Fibroblast of skin of scalp (primary cell): ENCODE measurements at places on chromosomes 6 and 20.
A peak's percentile ranks its signal among the peaks of the same experiment; 100 is the strongest.

- DNase-seq, result no peak
Observed at GRCh38 chr6:46486181-46486580, 5.1 kb downstream of the RCAN2 start.

GRCh38 chr6:38773338-38773737 lies 58.2 kb downstream of the DNAH8 start:
- no peak for DNase-seq

DNA sequence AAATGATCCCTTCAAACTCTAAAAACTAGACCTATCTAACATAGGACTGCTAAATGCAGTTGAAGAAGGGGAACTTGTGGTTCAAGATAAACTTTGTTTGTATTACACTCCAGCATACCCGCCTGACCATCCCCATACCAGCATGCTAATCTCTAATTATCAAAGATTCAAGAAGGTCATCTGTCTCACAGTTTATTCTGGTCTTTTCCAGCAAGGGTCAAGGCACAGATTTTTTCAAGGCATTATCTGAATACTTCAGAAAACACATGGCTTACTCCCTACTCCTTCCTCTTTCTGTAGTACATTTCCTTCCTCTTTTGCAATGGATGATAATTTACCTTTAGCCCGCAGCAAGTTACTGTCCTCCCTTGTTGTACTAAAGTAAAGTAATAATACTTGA lies 174.1 kb downstream of the PKHD1 start:
- no peak for DNase-seq

GRCh38 chr20:14197097-14197496 lies 140.3 kb downstream of the FLRT3 start:
- peak; percentile 82 for DNase-seq

GRCh38 chr20:39029364-39029763 lies 67.2 kb downstream of the DHX35 start:
- no peak for DNase-seq

GRCh38 chr6:130020073-130020906 lies 1.9 kb downstream of the L3MBTL3 start:
- peak; percentile 14 for DNase-seq

DNA sequence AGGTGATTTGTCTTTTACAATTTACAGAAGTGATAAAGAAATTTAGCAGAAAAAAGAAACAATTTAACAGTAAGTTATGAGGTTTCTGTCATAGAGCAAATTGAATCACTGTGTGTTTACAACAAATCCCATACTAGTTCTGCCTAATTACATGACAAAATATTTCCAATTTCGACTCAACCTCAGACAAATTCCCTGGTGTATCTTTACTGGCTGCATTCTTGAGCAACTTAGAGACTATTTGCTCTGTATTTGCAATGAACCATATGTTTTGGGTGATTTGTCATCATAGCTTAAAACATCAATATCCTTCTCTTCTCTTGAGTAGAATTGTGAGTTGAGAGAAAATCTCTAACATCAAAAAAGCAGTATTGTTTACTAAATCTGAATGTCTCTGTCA lies 128.7 kb downstream of the SIM1 start:
- DNase-seq, result peak; percentile 84

DNA sequence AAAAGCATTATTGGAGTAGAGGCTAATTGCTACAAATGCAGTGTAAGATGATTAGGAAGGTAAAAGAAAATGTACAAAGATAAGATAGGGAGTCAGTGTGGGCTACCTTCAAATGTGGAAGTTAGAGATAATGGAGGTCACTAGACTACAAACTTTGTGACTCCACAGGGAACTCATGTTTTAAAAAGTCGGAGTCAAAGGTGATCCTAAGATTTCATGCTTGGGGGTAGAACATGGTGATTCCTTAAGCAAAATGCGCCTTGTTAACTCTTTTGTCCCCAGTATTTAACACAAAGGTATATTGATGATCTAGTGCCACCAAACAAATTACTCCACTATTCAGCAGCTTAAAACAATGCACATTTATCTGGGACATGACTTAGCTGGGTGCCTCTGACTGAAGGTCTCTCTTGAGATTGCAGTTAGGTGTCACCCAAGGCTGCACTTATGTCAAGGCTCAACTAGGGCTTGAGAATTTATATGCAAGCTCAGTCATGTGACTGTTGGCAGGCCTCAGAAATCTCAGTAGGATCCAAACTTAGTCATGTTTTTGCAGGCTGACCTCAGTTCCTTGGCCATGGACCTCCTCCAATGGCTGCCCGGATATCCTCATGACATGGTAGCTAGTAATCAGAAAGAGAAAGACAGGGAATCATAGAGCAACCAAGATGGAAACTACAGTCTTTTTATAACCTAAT lies 11.4 kb upstream of the SNX9 start:
- DNase-seq, result no peak

- DNase-seq, result peak; percentile 79
Observed at GRCh38 chr6:37141281-37142049, 28.5 kb upstream of the PIM1 start.

DNA sequence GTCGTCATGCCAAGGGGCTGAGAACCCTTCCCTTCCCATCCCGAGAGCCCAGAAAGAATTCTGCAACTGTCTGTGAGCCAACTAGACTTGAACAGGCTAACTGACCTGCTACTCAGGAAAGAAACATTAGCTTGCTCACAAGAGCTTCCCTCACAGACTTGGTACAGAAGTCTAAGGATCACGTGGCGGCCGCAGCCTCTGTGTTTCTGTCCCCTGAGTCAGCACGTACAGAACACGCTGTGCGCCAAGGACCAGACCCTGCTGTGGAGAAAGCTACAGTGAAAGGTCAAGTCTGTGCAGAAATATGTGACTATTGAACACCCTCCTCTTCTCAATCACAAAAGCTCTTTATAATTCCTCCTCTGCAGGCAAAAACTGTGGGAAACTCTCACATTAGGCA lies 151.3 kb upstream of the QKI start:
- no peak for DNase-seq

DNA sequence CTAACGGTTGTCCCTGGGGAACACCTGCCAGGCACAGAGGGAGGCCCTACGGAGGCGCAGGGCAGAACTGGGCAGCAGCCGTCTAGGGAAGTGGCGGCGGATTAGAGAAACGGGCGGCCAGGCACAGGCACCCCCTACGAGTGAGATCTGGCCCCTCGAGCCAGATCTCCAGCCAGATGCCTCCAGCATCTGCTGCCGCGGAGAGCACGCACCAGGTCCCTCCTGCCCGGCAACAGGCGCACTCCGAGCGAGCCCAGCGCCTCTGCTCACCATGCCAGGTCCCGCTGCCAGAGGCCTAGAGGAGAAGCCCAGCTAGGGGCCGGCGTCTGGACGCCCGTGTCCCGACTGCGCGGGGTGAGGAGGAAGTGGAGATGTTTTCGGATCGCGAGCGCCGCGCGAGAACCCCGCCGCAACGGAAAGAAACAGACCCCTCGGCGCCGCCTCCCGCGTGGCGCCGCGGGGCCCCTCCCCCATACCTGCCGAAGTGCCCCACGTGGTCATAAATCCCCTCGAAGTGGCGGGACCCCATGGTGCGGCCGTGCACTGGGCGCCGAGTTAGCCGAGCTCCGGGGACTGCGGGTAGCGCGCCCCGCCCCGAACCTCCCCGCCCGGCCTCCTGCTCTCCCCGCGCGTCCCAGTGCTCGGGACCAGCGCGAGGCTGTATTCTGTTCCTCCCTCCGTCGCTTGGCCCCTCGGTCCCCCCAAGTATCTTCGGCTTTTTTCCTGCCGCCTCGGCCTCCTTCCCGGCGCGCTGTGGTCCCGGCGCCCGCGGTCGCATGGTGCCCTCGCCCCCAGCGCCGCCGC lies at the start of gene SLC22A16:
Gene SLC22A16 (minus strand): TSS at position 568 of the 804 bp plus-strand sequence. CDS start 39 bp downstream, at position 529.
- DNase-seq, result no peak

GRCh38 chr6:16420337-16420714 lies 181.9 kb downstream of the GMPR start:
- DNase-seq, result no peak

- peak; percentile 55 for DNase-seq
Observed at GRCh38 chr20:57514273-57514751, 10.6 kb downstream of the CTCFL start.

DNA sequence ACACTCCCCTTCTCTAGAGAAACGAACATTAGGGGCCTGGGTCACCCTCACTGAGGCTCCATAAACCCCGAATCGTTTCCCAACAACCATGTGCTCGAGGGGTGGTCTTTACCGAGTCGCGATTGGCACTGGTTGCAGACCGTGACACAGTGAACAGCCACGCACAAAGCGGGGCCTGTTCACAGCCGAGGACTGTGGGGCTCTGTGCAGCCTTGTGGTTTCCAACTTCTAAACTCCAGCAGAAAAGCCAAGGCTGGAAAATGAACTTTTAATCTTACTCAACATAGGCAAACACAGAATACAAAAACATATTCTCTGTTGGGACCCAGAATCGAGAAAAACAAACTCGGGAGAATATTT lies 19.0 kb downstream of the RRBP1 start:
- DNase-seq, result no peak

DNA sequence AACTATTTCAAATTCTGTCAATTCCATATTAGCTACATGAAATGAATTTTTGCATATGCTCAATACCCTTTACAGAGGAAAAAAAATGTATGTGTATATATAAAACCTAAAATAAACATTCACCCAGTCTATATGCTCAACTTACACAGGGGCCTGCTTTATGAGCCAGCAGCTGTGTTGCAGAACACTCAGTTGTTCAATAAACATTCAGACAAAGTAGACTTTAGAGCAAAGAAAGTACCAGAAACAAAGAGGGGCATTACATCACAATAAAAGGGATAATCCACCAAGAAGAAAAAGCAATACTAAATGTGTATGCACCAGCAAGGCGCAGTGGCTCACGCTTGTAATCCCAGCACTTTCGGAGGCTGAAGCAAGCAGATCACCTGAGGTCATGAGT lies 9.5 kb downstream of the COQ3 start:
- no peak for DNase-seq

DNA sequence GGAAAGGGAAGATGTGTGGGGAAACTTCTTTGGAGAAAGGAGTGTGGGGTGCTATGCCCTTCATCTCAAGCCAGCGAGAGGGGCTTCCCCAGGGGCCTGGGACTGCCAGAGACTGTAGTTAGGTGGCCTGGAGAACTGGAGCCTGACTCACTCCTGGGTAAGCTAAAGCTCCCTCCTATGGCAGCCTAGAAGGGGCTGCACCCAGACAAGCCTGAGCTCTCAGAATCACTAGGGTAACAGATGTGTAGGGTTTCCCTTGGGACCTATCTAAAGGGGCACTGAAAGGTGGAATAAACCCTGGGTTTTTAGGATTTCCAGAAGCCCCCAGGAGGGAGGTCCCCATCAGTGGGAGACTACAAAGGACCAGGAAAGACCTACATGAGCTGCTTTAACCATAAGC lies 1.6 kb upstream of the ARMC2 start:
- no peak for DNase-seq

GRCh38 chr6:82045965-82046756 lies 201.4 kb downstream of the IBTK start:
- DNase-seq, result peak; percentile 83

DNA sequence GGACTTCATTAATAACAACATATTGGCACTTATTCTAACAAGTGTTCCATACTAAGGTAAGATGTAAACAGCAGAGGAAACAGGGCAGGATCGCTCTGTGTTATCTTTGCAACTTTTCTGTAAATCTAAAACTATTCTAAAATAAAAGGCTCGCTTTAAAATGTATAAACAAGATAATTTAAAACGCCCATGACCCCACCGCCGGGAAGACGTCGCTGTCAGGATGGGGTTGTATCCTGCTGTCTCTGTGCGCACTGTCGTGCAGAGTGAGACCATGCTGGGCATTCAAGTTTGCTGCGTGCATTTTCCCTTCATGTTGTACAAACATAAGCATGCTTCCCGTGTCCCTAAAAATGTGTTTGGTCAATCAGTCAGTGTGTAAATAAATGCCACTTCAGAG lies 255.7 kb downstream of the CDH4 start:
- no peak for DNase-seq

DNA sequence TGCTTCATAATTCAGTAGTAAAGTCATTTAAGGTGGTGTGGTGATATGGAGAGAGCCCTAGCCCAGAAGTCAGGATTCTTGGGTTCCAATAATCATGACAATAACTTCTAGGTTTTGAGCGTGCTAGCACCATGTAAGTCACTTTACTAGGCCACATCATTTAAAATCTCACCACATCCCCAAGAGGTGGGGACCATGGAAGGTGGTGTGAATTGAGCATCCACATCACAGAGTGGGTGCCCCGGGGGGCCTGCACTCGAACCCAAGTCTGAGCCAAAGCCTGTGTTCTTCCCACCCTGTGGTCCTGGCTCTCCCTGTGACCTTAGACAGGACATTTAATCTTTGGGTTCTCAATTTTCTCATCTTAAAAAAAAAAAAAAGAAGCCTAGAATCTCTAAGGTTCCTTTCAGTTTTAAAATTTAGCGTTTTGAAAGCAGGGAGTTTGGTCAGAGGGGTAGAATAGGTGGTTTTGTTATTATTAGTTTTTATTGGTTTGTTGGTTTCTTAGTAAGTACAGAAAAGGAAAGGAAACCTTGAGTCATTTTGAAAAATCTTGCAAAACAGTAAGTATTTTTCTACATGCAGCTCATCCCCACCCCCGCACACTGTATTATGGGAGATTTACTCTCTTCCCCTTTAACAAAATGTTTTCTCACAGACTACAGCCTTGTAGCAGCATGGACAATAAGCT lies 26.4 kb downstream of the ARMC2 start:
- peak; percentile 44 for DNase-seq

GRCh38 chr6:52909131-52909530 lies 367 bp downstream of the GSTA3 start:
- DNase-seq, result no peak

GRCh38 chr20:59774204-59774641 lies 159.2 kb downstream of the SYCP2 start:
- DNase-seq, result no peak

- no peak for DNase-seq
Observed at GRCh38 chr6:137706083-137706750, 160.8 kb upstream of the TNFAIP3 start.

- no peak for DNase-seq
Observed at GRCh38 chr6:36954262-36954931, at the start of gene PI16. Gene PI16 (plus strand): TSS chr6:36954738. CDS start chr6:36954761, 23 bp downstream.

GRCh38 chr6:106642476-106642875 lies 13.1 kb downstream of the QRSL1 start:
- no peak for DNase-seq

DNA sequence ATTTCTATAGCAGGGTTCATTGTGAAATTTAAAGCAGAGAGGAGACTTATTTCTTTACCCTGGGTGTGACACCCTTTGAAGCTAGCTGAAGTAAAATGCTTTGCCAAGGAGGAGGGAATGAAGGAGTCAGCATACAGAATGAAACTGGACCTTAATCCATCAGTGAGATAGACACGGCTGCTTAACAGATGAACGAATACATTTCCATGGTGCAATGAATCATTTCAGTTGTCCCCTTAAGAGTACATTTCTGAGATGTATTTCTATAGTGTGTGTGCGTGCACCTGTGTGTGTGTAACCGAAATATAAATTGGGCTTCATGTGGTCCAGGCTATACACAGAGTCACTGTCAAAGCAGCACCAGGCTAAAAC lies 73.8 kb upstream of the CD93 start:
- DNase-seq, result no peak

- no peak for DNase-seq
Observed at GRCh38 chr6:142255785-142256184, 46.0 kb upstream of the ADGRG6 start.

- DNase-seq, result no peak
Observed at GRCh38 chr6:37816599-37817375, 2.7 kb upstream of the ZFAND3 start.
